ENCODE measurements at places on chromosomes 3 and 15.

GRCh38 chr15:87681104-87681503 lies 575.4 kb downstream of the NTRK3 start:
- no peak for DNase-seq

DNA sequence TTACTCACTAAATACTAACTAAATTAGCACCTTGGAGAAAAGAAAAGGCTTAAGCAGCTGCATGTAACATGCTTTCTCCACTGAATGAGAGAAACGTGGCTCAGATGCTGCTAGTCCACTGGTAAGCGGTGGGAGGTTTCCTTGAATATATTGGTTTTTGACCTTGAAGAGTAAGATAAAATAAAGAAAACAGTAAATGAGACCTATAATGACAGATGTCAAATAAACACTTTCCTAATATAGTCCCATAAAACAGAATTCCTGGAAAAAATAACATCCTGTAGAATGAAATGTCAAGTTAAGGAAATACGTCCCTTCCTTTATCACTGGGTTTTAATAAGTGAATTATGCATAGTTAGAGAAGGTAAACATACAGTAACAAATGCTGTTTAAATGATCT lies 215.0 kb downstream of the DPH6 start:
- DNase-seq, result no peak

DNA sequence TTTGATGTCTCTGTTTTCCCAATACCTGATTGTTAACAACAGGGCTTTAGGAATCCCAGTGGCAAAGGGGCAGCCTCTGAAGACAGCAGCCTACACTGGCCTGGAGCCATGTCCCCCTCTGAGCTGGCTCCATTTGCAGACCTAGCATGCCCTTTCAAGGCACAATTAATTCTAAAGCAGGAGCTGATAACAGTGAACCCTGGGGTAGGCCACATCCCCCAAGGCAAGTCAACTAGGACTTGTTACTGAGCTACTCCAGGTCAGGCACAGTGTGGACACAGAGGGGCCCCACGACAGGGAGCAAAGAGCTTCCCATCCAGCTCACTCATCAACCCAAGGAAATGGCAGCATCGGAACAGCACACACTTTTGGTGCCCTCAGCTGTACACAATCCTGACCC lies 51.9 kb downstream of the SPSB4 start:
- DNase-seq, result no peak

DNA sequence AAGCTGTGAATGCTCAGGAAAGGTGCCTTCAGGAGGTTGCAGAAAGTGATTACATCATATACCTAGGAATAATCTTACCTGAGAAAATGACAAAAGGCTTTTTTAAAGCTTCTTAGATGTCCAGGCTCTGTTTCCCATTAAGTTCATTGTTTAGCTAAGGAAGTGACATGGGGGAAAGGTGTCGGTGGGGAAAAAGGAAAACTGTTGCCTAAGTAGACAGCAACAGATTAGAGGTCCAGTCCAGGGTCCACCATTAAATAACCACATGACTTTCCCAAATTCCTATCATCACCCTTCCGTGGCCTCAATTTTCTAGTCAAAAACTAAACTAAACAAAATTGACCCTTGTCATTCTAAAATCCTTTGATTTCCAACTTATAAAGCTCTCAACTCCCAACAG lies 4.3 kb downstream of the WWTR1 start:
- DNase-seq, result no peak

DNA sequence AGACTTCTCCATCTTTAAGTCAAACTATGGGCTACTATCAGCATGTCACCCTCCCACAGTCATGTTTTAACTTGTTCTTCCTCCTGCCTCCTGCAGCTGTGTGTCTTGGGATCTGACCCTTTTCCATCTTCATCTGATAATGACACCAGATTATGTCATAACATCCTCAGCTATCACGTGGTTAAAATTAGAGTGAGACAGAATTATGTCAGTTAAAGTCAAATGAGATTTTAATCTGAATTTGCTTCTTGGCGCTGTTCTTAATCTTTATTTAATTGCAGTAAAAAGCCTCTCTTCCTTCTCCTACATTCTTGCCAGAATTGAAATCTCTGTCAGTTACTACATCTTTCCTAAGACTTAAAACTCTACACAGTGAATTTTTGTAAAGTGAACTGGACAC lies 107.2 kb downstream of the ARPP21 start:
- DNase-seq, result no peak

DNA sequence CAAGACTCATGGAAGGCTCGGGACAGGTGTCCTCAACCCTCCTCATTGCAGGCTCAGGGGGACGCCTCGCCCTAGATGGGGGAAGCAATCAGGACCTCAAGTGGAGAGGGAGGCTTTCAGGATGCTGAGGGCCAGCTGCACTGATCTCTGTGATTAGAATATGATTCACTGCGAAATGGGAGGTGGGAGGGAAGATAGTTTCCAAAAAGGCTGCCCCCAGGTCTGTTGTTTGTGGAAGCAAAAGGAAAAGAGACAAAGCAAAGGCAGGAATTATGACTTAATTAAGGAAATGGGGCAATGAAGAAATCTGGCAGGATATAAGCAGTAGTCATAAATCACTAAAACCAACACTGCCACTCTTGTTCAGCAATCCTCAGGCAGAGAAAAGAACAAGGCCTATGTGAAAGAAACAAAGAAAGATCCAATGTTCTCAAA lies 85.6 kb upstream of the ABHD17C start:
- no peak for DNase-seq

DNA sequence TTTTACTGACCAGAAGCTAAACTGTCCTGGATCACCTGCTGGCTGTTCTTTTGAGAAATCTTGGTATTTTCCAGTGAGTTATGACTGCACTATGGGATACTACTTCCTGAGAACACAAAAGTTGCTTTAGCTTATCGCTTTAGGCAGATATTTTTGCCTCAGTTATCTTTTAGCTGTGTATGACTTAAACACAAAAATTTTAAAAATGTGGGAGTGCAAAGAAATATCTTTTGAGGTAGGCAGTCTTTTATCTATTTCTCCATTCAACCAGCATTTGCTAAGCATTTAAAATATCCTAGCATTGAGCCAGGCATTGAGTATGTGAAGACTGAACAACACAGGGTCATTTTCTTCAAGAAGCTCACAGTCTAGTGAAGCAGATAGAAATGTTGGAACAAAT lies 981.9 kb downstream of the FHIT start:
- DNase-seq, result no peak

All from large intestine (tissue), 12 donors.